ENCODE measurements at places on chromosomes 3 and 15. TPM values are rescaled to one million over a fixed set of nuclear protein-coding genes. Genes with fewer than 3 reads are reported as not detected.

GRCh38 chr3:16516695-16517481 lies 3.4 kb upstream of the RFTN1 start:
- H3K4me3 ChIP-seq, result no peak overlapping the region
- H3K27ac ChIP-seq, result no peak overlapping the region
- peaks cover 41% of the 10 kb centered on the region for H3K4me1 ChIP-seq
- H3K27me3 ChIP-seq, result peaks cover 10% of the 10 kb centered on the region
- DNase-seq, result peak; percentile 58

Gene MYRIP
- total RNA-seq, result not detected

Gene BRK1
- total RNA-seq, result 164 TPM

Gene TRANK1
- total RNA-seq, result 1.1 TPM

Gene HDGFL3
- 40.3 TPM for total RNA-seq

Gene MUC20
- not detected for total RNA-seq

- H3K27me3 ChIP-seq, result peaks cover 3% of the 10 kb centered on the region
- no peak for DNase-seq
- no peak overlapping the region for H3K4me3 ChIP-seq
- H3K36me3 ChIP-seq, result peaks cover 5% of the 10 kb centered on the region
These were observed 41.6 kb upstream of the GOLGA8B start for GRCh38 chr15:34625007-34625406.

- peaks cover 2% of the 10 kb centered on the region for H3K27me3 ChIP-seq
- no peak for DNase-seq
- no peaks in the 10 kb centered on the region for H3K4me1 ChIP-seq
- H3K27ac ChIP-seq, result no peak overlapping the region
- no peak overlapping the region for H3K4me3 ChIP-seq
These were observed 173.3 kb downstream of the IL20RB start for GRCh38 chr3:137131081-137131480.

Gene ECE2
- not detected for total RNA-seq

DNA sequence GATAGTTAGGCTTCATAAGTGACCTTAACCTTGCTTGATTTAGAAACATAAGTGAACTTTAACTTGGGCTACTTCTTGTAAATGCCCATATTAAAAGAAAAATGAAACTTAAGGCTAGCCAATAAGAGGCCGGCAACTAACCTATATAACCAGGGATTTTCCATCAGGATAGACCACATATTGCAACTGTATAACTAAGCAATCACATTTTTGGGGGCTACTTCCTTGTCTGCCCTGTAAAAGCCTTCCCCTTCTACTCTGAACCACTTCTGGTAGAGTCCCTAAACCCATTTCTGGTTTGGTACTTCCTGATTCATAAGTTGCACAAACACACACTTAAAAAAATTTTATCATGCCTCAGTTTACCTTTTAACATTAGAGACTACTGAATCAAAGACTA lies 150.9 kb upstream of the UBE2E2 start:
- no peak overlapping the region for H3K4me3 ChIP-seq
- peaks cover 13% of the 10 kb centered on the region for H3K27me3 ChIP-seq
- peaks cover 3% of the 10 kb centered on the region for H3K36me3 ChIP-seq
- DNase-seq, result no peak
- H3K4me1 ChIP-seq, result peaks cover 16% of the 10 kb centered on the region

DNA sequence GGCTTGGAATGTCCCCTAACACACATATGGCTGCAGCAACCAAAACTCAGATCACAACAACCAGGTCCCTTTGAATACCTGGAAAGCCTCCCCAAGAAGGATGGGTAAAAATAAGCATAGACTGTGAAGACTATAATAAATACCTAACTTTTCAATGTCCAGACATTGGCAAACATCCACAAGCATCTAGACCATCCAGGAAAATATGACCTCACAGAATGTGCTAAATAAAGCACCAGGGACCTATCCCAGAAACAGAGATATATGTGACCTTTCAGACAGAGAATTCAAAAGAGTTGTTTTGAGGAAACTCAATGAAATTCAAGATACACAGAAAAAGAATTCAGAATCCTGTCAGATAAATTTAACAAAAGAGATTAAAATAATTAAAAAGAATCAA lies 109.2 kb downstream of the NEDD4 start:
- peaks cover 5% of the 10 kb centered on the region for H3K27me3 ChIP-seq
- peaks cover 43% of the 10 kb centered on the region for H3K36me3 ChIP-seq
- no peak for DNase-seq
- H3K27ac ChIP-seq, result no peak overlapping the region

DNA sequence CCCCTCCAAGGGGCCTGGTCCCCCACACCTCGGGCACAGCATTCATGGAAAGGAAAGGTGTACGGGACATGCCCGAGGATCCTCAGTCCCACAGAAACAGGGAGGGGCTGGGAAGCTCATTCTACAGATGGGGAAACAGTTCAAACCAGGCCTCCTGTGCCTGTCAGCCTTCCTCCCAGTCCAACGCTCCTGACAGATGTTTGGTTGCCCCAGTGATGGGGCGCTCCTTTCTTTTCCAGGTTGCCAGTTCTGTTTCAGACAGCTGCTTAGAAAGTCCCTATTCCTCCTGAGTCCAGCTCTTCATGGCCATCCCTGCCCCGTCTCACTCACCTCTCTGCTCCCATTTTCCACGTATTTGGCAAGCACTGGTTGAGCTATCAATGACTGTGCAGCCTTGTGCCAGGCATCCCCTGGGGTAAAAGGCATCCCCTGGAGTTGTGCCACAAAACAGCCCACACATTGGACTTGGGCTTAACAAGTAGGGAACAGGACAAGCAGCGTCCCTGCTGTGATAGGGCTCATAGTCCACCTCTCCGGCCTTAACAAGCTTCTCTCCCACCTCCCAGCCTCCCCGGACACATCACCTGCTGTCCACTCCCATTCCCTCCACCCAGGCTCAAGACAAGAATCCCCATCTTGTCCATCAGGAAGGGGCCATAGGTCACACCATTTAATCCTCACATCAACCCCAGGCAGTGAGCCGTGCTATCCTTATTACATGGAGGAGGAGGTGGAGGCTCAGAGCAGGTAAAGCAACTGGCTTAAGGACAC lies 6.6 kb downstream of the OXTR start:
- DNase-seq, result no peak
- peak overlapping the region; percentile 92 for H3K27ac ChIP-seq
- H3K4me1 ChIP-seq, result peaks cover 91% of the 10 kb centered on the region
- peaks cover 38% of the 10 kb centered on the region for H3K27me3 ChIP-seq
- peaks cover 96% of the 10 kb centered on the region for H3K36me3 ChIP-seq

GRCh38 chr3:190205739-190206138 lies 85.0 kb upstream of the P3H2 start:
- H3K36me3 ChIP-seq, result no peaks in the 10 kb centered on the region
- H3K27me3 ChIP-seq, result no peaks in the 10 kb centered on the region
- DNase-seq, result peak; percentile 69

DNA sequence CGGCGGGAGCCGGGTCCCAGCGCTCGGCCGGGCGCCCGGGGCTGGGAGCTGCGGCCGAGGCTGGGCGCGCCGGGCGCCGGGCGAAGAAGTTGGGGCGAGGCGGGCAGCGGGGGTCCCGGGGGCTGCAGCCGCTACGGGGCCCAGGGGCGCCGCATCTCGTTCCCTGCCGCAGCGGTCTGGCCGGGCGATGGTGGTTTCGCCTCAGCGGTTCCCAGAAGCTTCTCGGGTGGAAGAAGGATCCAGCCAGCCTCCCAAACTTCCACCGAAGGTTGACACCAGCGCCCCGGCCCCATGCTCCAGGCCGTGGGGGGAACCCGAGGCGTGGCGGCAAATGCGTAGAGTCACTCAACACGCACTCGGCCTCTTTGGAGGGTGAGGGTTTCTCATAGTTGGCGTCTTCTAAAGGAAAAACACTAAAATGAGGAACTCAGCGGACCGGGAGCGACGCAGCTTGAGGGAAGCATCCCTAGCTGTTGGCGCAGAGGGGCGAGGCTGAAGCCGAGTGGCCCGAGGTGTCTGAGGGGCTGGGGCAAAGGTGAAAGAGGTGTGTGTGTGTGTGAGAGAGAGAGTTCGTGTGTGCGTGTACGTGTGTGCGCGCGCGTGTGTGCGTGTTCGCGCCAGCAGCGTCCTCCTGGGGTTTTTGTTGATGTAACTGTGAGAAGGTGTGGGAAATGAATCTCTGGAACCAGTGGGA lies 940 bp downstream of the BOC start:
- H3K36me3 ChIP-seq, result peaks cover 4% of the 10 kb centered on the region
- peaks cover 7% of the 10 kb centered on the region for H3K27me3 ChIP-seq
- H3K4me1 ChIP-seq, result peaks cover 47% of the 10 kb centered on the region
- DNase-seq, result no peak

Data from HFFc6 (cell line).